GM04503 (cell line): ENCODE measurements at places on chromosomes 3 and 15.
A peak's percentile ranks its signal among the peaks of the same experiment; 100 is the strongest.

DNA sequence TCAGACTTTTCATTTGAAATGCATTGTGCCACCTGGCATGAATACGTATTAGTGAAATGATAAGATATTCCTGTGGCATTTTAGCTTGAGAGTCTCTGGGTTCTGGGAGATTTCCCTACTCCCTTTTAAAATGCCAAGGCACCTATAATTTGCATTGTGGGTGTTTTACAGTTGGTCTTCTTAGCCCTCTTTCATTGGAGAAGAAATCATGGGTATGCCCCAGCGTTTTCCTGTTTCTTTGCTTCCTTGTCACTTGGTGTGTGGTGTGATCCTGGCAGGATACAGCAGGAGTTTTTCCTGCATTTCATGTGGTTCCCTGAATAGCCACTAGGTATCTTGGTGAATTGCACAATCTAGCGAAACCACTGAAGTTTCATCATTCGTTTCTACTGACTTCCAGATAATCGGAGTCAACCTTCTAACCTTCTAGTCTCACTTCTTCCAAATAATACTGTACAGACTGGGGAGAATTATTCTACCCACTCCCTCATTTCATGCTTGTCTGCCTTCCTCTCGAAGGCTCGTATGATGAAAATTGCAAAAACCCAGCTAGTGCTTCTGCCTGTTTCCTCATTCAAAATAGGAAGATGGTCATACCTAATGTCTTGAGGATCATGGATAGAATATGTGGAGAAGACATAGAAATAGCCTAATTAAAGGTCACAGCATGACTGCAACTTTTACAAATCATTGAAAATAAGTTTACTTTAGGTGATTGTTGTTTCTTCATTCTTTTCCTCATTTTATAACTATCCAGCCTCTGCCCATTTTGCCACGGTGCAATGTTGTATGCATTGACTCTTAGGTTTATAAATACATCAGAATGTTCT is 2.6 kb downstream of the BHLHE40 start:
- DNase-seq, result no peak

DNA sequence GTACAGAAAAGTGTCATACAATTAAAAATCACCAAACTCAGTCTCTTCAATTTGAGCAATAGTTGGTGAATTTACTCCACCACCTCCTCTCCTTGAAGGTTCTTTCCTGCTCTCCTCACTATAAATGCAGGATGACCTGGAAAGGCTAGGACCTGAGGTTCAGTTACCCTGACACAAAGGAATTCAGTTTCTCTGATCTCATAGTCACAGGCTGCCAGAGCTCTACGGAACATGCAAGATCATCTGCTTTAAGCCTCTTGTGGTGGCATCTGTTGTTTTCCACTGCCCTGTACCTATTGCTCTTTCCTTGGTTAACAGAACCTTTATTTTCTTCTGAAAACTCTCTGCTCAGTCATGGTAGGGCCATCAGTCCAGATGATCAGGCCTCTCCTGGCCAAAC is 4.9 kb upstream of the TP63 start:
- no peak for DNase-seq

DNA sequence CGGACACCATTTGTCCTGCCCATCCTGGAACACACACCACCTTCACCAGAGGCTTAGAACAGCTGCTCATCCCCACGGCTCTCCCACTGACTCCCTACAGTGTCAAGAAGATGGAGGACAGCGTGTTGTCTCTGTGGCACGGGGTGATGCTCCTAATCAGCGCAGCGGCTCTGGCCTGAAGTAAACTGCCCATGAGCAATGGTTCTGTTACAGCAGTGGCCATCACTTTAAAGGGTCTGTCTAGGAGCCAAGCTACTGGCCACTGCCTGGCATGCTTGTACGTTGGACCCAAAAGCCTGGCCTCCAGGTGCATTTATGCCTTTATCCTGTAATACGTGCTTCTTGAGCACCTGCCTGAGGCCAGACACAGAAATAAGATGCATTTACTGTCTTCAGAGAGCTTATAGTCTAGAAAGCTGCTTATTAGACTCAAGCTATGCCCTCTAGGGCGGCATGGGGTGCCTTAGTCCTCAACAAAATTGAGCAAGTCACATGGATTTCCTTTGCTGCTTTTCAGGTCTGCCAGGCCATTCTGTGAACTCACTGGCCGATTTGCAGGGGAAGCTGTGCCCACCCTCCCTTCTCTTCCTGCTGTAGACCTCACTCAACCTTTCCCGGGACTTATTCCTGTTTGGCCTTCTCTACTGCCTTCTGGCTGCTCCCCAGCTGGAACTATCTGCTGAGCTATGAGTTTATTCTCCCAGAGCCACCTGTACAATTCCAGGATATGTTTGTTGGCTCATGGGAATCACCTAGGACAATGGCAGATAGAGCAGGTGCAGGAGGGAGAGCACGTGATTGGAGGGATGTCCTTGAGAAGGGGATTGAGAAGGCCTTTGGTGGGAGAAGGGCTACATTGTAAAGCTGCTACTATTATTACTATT is 51.9 kb downstream of the STARD5 start:
- no peak for DNase-seq

DNA sequence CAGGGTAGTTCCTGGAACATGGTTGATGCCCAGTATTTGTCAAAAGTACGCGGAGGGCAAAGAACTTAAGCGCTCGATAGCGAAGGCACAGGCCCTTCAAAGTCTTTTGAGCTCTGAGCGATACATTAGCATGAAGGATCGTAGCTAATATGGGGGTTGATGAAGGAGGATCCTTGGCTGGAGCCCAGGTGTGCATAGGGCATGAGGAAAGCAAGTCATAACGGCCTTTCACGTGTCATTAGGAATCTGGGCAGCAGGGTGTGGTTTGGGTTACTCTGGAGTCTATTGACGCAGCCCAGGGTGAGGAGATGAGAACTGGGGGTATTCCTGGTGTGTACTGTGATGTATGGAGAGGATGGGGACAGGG is 31.7 kb downstream of the SPINK8 start:
- DNase-seq, result peak; percentile 15

- DNase-seq, result no peak
Observed at GRCh38 chr3:37053753-37054152, 60.4 kb downstream of the MLH1 start.

GRCh38 chr3:46146548-46146947 is 61.6 kb downstream of the CCR1 start:
- no peak for DNase-seq

- no peak for DNase-seq
Observed at GRCh38 chr3:49346797-49347251, 7.0 kb upstream of the USP4 start.

DNA sequence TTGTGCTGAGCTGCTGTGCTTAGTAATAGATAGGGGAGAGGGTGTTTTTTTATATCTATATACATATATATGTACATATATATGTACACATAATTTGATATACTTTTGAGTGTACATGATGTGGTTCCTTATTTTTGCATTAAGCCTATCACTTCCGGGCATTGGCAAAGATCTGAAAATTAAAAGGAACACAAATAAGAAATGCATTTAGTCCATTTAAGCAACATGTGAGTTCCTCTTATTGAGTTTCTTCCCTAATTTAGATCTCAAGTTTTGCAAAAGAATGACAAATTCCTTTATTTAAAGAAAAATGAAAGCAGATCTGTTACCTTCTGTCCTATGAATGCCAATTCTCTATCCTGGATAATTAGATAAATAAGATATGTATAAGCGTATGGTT is 435.1 kb downstream of the LPP start:
- DNase-seq, result no peak

DNA sequence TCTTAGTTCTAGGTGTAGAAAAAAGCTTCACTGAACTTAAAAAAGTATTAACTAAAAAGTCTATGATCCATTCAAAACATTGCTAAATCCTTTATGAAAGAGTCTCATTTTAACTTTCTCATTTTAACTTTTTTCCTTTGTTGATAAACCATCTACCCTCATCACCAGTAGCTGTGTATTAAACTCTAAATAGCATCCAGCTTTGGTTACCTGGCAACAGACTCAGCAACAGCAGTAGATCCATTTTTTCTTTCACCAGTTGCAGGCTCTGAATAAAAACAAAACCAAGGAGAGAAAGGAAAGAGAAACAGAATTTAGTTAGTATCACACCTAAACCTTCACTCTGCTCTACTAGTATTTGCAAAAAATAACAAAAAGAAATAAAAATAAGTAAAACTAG is 51.6 kb downstream of the TP53BP1 start:
- DNase-seq, result peak; percentile 11

GRCh38 chr15:37099319-37100108 is 835 bp downstream of the MEIS2 start:
- DNase-seq, result no peak

- no peak for DNase-seq
Observed at GRCh38 chr3:188331166-188331565, 177.2 kb downstream of the LPP start.

GRCh38 chr15:78993931-78994530 is 49.2 kb upstream of the CTSH start:
- DNase-seq, result no peak

GRCh38 chr3:98743071-98743470 is 20.1 kb upstream of the ST3GAL6 start:
- no peak for DNase-seq

GRCh38 chr3:102553876-102554275 is 119.1 kb downstream of the ZPLD1 start:
- no peak for DNase-seq

DNA sequence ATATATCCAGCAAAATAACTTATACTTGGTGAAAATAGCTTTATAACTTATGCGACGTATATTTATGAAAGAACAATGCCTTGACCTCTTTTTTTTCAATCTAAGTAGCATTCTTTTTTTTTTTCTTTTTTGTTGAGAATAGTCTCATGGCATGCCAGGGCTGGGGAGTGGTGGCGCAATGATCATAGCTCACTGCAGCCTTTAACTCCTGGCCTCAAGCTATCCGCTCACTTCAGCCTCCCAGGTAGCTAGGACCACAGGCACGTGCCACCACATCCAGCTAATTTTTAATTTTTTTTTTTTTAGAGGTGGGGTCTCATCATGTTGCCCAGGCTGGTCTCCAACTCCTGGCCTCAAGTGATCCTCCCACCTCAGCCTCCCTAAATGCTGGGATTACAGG is 43.5 kb downstream of the RAB8B start:
- DNase-seq, result no peak

- DNase-seq, result no peak
Observed at GRCh38 chr15:89672221-89673164, 6.7 kb downstream of the PLIN1 start.

- DNase-seq, result no peak
Observed at GRCh38 chr3:145557405-145557804, 603.6 kb downstream of the PLOD2 start.

GRCh38 chr3:145716519-145716918 is 444.5 kb downstream of the PLOD2 start:
- DNase-seq, result no peak

GRCh38 chr3:27357665-27358258 is 11.4 kb downstream of the NEK10 start:
- DNase-seq, result no peak

DNA sequence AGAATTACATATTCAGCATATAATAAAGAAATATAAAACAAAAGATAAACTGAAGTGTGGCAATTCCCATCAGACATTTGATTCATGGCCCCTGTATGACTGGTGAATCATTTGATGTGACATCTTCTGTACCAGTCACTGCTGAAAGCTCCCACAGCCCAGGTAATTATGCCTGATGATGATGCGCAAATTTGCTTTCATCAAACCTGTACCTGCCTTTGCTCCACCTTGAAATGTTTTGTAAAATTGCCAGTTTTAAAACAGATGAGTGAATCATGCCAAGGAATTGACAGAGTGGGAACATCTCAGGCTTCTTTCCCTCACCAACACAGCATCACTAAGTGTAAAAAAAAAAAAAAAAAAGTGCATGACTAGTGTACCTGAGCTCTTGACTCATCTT is 66.5 kb upstream of the EIF1B start:
- no peak for DNase-seq

GRCh38 chr3:23028294-23028693 is 174.8 kb upstream of the UBE2E2 start:
- DNase-seq, result no peak

- DNase-seq, result no peak
Observed at GRCh38 chr3:186413615-186414415, 51.8 kb upstream of the DGKG start.

DNA sequence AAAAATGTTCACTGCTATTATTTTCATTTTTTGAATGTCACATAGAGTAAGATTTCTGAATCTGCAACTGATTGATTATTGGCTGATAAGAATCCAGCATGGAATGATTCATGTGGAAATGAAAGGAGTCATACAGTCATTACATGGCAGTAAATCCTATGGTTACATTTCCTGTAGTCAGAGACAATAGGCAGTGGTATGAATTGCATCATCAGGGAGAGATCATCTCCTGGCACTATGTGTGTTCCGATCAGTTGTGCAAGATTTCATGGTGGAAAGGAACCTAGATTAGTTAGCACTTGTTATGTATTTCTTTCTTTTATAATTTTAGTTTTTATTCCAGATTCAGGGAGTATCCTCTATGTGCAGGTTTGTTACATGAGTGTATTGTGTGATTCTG is 38.8 kb downstream of the SLC12A1 start:
- no peak for DNase-seq

DNA sequence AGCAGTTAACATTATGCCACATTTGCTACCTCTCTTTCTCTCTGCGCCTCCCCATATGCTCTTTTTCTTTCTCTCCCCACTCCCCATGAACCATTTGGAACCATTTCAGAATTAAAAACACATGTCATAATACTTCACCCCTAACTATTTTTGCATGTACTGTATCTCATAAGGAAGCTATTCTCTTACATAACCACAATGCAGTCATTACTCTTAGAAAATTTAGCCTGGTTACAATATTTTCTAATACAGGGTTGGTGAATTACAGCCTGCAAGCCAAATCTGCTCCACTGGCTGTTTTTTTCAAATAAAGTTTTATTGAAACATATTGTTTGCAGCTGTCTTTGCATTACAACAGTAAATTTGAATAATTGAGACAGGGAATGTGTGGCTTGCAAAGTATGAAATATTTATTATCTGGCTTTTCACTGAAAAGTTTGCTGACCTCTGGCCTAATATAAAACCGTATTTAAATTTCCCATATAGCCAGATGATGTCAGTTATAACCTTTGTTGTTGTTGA is 62.8 kb downstream of the SGO1 start:
- no peak for DNase-seq

- DNase-seq, result no peak
Observed at GRCh38 chr3:139394116-139394515, 4.7 kb upstream of the COPB2 start.

- DNase-seq, result no peak
Observed at GRCh38 chr3:52082951-52083350, 26.6 kb upstream of the DUSP7 start.

- no peak for DNase-seq
Observed at GRCh38 chr3:176359211-176359610, 838.1 kb downstream of the TBL1XR1 start.
